Chondrocyte (in vitro differentiated cells): ENCODE measurements at places on chromosomes 12 and 14. TPM values are rescaled to one million over a fixed set of nuclear protein-coding genes. Genes with fewer than 3 reads are reported as not detected.

- H3K4me3 ChIP-seq: no peak overlapping the region
- H3K27ac ChIP-seq: no peak overlapping the region
- H3K27me3 ChIP-seq: no peaks in the 10 kb centered on the region
- DNase-seq: no peak
- no peaks in the 10 kb centered on the region for H3K4me1 ChIP-seq
- no peaks in the 10 kb centered on the region for H3K36me3 ChIP-seq
Observed at GRCh38 chr14:77490347-77490986, 8.1 kb downstream of the ISM2 start.

GRCh38 chr12:109779382-109779781 is 53.8 kb downstream of the TRPV4 start:
- H3K27me3 ChIP-seq: no peaks in the 10 kb centered on the region
- no peak overlapping the region for H3K4me3 ChIP-seq
- no peak for DNase-seq
- peaks cover 2% of the 10 kb centered on the region for H3K36me3 ChIP-seq
- H3K27ac ChIP-seq: no peak overlapping the region

DNA sequence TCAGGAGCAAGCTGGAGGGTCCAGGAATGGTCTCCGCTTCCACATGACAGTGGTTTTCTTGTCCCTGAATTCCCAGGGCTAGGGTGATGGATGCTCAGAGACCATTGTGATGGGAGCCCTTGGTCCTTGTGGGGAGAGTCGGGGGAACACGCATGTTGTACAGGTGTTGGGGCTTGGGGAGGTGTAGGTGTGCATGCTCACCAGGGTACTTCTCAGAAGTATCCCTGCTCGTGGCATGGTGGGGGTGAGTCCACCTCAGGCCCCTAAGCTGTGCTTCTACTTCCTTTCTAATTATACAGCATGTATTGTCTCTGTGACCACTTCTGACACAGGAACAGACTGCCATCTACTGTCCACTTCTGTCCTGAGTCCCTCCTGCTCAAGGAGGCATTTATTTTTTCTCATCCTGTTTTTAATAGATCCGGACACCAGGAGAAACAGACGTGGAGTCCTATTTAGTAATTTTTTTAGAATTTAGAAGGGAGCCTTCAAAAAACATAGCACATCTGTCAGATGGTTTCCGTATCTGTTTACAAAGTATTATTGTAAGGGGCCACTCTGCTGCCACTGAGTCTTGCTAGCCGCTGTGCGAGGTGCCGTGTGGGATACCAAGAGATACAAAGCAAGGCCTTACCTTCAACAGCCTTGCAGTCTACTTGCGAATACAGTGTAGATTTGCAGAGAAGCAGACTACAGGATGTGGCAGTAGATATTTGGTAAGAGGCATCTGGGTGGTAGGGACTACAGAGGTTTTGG is 10.5 kb downstream of the NTF3 start:
- no peaks in the 10 kb centered on the region for H3K36me3 ChIP-seq
- H3K27me3 ChIP-seq: peaks cover 41% of the 10 kb centered on the region
- no peak for DNase-seq
- no peak overlapping the region for H3K27ac ChIP-seq
- H3K4me1 ChIP-seq: peaks cover 7% of the 10 kb centered on the region

- H3K4me3 ChIP-seq: no peak overlapping the region
- peaks cover 19% of the 10 kb centered on the region for H3K4me1 ChIP-seq
- H3K27me3 ChIP-seq: no peaks in the 10 kb centered on the region
- peak overlapping the region; percentile 22 for H3K27ac ChIP-seq
- no peak for DNase-seq
- H3K36me3 ChIP-seq: no peaks in the 10 kb centered on the region
Observed at GRCh38 chr14:105470350-105471296, 4.0 kb upstream of the CRIP2 start.

- H3K4me3 ChIP-seq: peak overlapping the region; percentile 19
- H3K27ac ChIP-seq: no peak overlapping the region
- H3K27me3 ChIP-seq: peaks cover 73% of the 10 kb centered on the region
- H3K4me1 ChIP-seq: peaks cover 3% of the 10 kb centered on the region
- H3K36me3 ChIP-seq: no peaks in the 10 kb centered on the region
Observed at GRCh38 chr14:56795284-56795622, 15.0 kb downstream of the OTX2 start.

The SP1 gene
- 57.1 to 59.7 TPM (median 59.0 TPM) in 3 replicates for total RNA-seq

- DNase-seq: no peak
- peaks cover 3% of the 10 kb centered on the region for H3K36me3 ChIP-seq
- peaks cover 49% of the 10 kb centered on the region for H3K4me1 ChIP-seq
- H3K27ac ChIP-seq: no peak overlapping the region
Observed at GRCh38 chr12:42570076-42570475, 19.5 kb downstream of the PRICKLE1 start.

The CDH24 gene
- total RNA-seq: 9.3 to 10.6 TPM (median 10.2 TPM) in 3 replicates

GRCh38 chr12:118908811-118909210 is 72.5 kb upstream of the SRRM4 start:
- H3K4me3 ChIP-seq: no peak overlapping the region
- no peak for DNase-seq
- H3K4me1 ChIP-seq: no peaks in the 10 kb centered on the region

- peaks cover 3% of the 10 kb centered on the region for H3K36me3 ChIP-seq
- H3K4me3 ChIP-seq: no peak overlapping the region
- peaks cover 37% of the 10 kb centered on the region for H3K4me1 ChIP-seq
- H3K27me3 ChIP-seq: no peaks in the 10 kb centered on the region
Observed at GRCh38 chr12:91210144-91210543, 27.5 kb upstream of the DCN start.

DNA sequence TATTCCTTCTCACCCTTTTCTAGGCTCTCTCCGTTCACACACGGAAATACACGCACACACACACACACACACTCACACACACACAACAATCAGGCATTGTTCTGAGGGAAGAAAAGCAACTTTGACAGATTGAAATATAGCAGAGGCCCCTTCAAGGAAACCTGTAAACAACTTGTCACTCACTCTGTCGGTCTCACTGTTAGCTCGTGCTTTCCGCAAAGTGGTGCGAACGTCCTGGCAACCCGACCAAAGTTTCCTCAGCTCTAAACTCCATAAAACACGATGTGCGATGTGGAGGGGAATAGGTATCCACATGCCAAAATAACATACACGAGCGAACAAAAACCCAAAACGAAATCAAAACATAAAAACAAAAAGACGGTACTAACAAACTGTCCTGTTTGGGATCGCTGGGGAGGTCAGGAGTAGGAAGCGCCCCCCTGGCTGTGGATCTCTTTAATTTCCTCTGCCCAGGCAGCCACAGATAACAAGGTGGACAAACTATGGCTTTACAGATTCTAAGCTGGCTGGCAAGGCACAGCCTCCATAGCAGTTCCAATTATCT is 822 bp upstream of the SOX5 start:
- no peaks in the 10 kb centered on the region for H3K36me3 ChIP-seq
- no peak for DNase-seq
- H3K27me3 ChIP-seq: no peaks in the 10 kb centered on the region
- no peak overlapping the region for H3K27ac ChIP-seq

DNA sequence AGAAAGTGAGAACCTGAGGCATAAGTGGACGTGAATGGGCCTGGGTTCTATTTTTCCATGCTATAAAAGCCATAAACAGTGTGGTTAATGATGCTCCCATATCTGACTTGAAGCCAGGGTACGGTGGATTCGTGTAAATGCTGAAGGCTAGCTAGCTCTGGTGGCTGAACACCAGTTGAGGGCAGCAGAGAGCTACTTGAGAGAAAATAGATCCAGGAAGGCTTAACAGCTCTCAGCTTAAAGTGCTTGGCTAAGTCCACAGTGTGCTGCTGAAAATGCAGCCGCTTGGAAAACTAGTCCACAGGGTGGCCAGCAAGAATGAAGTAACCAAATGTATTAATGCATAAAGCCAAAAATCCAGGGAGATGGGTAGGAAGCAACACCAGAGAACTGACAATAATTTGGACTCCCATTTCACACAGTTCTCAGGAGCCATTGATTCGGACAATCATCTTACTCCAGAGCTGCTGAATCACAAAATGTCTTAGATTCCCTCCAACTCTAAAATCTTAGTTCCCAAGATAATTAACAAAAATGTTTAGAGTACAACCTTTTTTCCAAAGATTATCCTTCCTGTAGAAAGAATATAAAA is 15.0 kb upstream of the FOXG1 start:
- H3K27me3 ChIP-seq: peaks cover 48% of the 10 kb centered on the region
- H3K4me3 ChIP-seq: no peak overlapping the region
- no peaks in the 10 kb centered on the region for H3K4me1 ChIP-seq
- DNase-seq: no peak
- H3K36me3 ChIP-seq: no peaks in the 10 kb centered on the region

DNA sequence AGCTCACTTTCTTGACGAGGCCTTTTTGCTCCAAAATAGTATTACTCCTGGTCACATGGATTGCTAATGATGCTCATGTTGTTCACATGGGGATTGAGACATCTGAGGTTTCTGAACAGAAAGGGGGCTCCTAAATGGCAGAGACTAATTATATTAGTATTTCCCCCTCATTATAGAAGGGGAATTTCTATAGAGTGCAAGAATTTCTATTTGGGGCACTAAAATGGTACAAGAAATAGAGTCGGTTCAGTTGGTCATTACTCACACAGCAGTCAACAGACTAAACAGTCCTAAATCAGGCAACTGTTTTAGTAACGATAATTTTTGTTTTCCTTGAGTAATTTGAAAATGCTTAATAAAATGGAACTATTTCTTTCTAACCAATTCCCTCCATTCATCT is 108.9 kb downstream of the DACT1 start:
- no peak overlapping the region for H3K4me3 ChIP-seq
- H3K27ac ChIP-seq: no peak overlapping the region
- DNase-seq: no peak
- peaks cover 46% of the 10 kb centered on the region for H3K4me1 ChIP-seq
- no peaks in the 10 kb centered on the region for H3K36me3 ChIP-seq

GRCh38 chr12:57519796-57520052 is 590 bp downstream of the DDIT3 start:
- DNase-seq: no peak
- H3K27me3 ChIP-seq: no peaks in the 10 kb centered on the region

- H3K4me3 ChIP-seq: no peak overlapping the region
- peaks cover 12% of the 10 kb centered on the region for H3K27me3 ChIP-seq
- no peak for DNase-seq
- no peak overlapping the region for H3K27ac ChIP-seq
- H3K36me3 ChIP-seq: no peaks in the 10 kb centered on the region
Observed at GRCh38 chr14:30035361-30035760, 107.7 kb upstream of the PRKD1 start.

GRCh38 chr12:713281-713875 is 39.0 kb upstream of the WNK1 start:
- peaks cover 22% of the 10 kb centered on the region for H3K4me1 ChIP-seq
- H3K27me3 ChIP-seq: no peaks in the 10 kb centered on the region
- H3K36me3 ChIP-seq: no peaks in the 10 kb centered on the region

DNA sequence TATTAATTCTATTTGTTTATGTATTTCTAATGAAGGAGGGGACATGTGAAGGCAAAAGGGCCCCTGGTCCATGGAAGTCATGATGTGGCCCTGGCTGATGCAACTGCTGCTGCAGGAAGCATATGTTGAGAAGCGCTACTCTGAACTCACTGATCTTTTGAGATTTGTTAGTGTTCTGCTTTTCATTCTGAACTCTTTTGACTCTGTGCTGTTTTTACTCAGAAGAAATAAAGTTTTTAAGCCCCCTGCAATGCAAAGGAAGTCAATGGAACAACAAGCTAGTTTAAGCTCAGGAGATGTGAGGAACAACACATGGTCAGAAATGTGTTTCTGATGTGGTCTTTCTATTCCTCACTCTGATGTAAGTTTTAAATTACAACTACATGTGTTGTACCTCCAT is 88.9 kb upstream of the BTG1 start:
- DNase-seq: no peak
- no peaks in the 10 kb centered on the region for H3K4me1 ChIP-seq
- no peak overlapping the region for H3K4me3 ChIP-seq
- H3K27me3 ChIP-seq: no peaks in the 10 kb centered on the region
- no peak overlapping the region for H3K27ac ChIP-seq

DNA sequence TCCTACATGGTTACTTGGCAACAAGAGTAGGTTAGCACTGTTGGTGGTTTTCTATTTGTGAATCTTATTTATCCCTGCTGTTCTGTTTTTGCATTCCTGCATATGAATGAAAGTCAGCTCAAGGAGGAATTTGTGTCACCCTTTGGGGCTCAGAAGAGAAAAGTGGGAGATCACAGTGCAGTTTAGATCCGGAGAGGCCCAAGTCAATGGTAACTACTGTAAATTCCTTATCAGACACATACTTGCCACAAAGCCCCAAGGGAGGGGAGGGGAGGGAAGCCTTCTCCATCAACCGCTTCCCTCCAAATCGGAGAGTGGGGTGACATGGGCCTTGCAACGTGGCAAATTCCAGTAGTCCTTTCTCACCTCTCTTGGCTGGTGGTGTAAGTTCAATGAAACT is 15.0 kb downstream of the GSG1 start:
- peaks cover 4% of the 10 kb centered on the region for H3K36me3 ChIP-seq
- H3K27me3 ChIP-seq: no peaks in the 10 kb centered on the region
- no peak for DNase-seq
- no peak overlapping the region for H3K27ac ChIP-seq

The AMDHD1 gene
- 0.31 to 0.42 TPM in 2 of 3 replicates, not detected in the other for total RNA-seq

The E2F7 gene
- 2.0 to 5.0 TPM (median 2.8 TPM) in 3 replicates for total RNA-seq

GRCh38 chr12:59929110-59929509 is 333.3 kb downstream of the SLC16A7 start:
- H3K4me1 ChIP-seq: peaks cover 7% of the 10 kb centered on the region
- DNase-seq: no peak
- H3K27ac ChIP-seq: no peak overlapping the region
- peaks cover 8% of the 10 kb centered on the region for H3K36me3 ChIP-seq

- no peak overlapping the region for H3K27ac ChIP-seq
- no peaks in the 10 kb centered on the region for H3K4me1 ChIP-seq
- no peaks in the 10 kb centered on the region for H3K27me3 ChIP-seq
- no peak overlapping the region for H3K4me3 ChIP-seq
Observed at GRCh38 chr12:88650715-88651114, 70.4 kb upstream of the KITLG start.

- no peaks in the 10 kb centered on the region for H3K36me3 ChIP-seq
- peaks cover 9% of the 10 kb centered on the region for H3K4me1 ChIP-seq
- H3K27ac ChIP-seq: no peak overlapping the region
- DNase-seq: no peak
- no peak overlapping the region for H3K4me3 ChIP-seq
Observed at GRCh38 chr12:132608231-132609171, 1.9 kb downstream of the LRCOL1 start.

The KRT74 gene
- not detected in 3 replicates for total RNA-seq

DNA sequence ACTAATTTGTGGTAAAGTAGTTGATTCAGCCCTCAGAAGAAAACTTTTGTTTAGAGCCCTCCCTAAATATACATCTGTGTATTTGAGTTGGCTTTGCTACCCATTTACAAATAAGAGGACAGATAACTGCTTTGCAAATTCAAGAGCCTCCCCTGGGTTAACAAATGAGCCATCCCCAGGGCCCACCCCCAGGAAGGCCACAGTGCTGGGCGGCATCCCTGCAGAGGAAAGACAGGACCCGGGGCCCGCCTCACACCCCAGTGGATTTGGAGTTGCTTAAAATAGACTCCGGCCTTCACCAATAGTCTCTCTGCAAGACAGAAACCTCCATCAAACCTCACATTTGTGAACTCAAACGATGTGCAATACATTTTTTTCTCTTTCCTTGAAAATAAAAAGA is 2.7 kb downstream of the FZD10 start:
- H3K4me1 ChIP-seq: peaks cover 9% of the 10 kb centered on the region
- no peak overlapping the region for H3K27ac ChIP-seq
- H3K27me3 ChIP-seq: peaks cover 62% of the 10 kb centered on the region
